ENCODE measurements at places on chromosomes 12 and 14. TPM values are rescaled to one million over a fixed set of nuclear protein-coding genes. Genes with fewer than 3 reads are reported as not detected.

The GALNT6 gene
- not detected for total RNA-seq

The HOXC12 gene
- not detected for total RNA-seq

The SLC10A1 gene
- total RNA-seq, result 0.17 TPM

The FBLN5 gene
- total RNA-seq, result 2.4 TPM

The MARCHF9 gene
- 3.6 TPM for total RNA-seq

The CSRP2 gene
- total RNA-seq, result 3.8 TPM

The TCHP gene
- 26.2 TPM for total RNA-seq

The KRT2 gene
- not detected for total RNA-seq

The WNT5B gene
- 3.3 TPM for total RNA-seq

The NID2 gene
- total RNA-seq, result 66.1 TPM

The GRIP1 gene
- 1.1 TPM for total RNA-seq

The TPH2 gene
- total RNA-seq, result not detected

The DPF3 gene
- not detected for total RNA-seq

The SERPINA5 gene
- total RNA-seq, result not detected

The TMEM52B gene
- total RNA-seq, result not detected

- peak; percentile 19 for DNase-seq
These were observed 44.9 kb downstream of the ATP2B1 start for GRCh38 chr12:89663577-89664357.

DNA sequence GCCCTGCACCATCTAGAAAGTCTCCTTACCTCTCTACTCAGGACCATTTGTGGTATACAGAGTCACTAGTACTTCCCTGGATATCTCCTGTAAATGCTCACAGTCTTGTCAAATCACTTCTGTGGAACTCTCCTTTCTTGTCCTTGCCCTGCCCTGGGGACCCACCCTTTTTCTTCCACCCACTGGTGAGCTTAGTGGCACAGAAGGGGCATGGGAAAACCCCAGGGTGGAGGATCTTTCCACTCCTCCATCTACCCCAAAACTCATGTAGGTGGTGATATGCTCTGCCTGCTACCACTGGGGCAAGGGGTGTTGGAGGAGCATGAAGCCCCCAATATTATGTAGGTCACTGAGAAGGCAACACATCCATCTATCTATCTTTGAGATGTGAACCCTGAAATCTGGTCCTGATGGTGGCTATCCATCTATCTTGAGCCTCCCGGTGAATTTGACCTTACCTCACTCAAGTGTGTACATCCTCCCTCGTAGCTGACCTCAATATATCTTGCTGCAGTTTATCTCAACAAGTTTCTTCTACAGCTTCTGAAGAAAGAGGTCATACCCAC lies 943 bp downstream of the TESPA1 start:
- DNase-seq, result no peak

- DNase-seq, result peak; percentile 59
These were observed 83.2 kb downstream of the ITPK1 start for GRCh38 chr14:93032421-93032936.

GRCh38 chr12:101919447-101919846 lies 42.1 kb downstream of the DRAM1 start:
- no peak for DNase-seq

GRCh38 chr14:99517643-99518381 lies 36.6 kb downstream of the CCNK start:
- DNase-seq, result no peak

GRCh38 chr12:54562750-54563356 lies 13.5 kb downstream of the PDE1B start:
- DNase-seq, result no peak

DNA sequence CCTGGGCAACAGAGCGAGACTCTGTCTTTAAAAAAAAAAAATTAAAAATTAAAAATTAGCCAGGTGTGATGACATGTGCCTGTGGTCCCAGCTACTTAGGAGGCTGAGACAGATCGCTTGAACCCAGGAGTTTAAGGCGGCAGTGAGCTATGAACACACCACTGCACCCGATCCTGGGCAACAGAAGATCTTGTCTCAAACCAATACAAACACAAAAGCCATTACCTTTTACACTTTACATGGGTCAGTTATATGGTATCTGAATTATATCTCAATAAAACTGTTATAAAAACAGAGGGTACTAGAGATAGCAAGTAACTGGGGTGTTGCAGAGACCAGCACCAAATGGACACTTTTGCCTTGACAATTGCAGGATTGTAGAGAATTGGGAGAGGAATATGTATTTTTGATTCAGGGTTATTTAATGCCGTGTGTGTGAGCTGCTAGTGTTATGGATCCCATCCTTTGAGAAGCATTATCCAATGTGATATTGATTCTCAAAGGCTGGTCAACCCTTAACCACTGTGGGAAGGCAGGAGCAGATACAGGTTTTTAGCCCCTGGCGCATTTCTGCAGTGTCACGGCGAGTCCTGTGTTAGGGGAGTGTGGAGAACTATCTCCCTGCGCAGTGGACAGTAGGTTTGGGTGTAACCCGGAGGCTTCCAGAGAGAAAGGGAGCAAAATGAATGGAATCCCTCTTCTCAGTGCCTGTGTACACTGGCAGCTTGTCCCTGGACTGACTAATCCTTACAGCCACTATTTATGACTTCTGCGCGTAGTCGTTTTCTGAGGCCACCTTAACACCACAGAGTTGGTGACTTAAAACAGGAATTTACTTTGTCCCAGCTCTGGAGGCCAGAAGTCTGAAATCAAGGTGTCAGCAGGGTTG lies 4.3 kb downstream of the PSMD9 start:
- no peak for DNase-seq

DNA sequence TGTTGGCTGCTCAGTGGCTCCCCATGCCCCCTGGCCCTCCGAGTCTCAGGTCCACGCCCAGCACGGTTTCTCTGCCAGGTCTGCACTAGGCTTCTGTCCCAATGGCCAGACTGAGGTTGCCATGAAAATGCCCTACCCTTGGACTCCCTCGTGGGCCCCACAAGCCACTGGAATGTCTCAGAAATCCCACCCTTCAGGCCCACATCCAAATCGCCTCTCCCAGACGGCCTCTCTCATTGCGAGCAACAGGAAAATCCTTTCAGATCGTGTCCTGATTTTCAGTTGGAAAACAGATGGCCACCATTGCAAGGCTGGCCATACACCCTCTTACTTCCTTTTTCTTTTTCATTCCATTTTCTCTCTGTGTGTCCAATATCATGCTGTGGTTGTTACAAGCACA lies 77.3 kb downstream of the IRF2BPL start:
- no peak for DNase-seq

DNA sequence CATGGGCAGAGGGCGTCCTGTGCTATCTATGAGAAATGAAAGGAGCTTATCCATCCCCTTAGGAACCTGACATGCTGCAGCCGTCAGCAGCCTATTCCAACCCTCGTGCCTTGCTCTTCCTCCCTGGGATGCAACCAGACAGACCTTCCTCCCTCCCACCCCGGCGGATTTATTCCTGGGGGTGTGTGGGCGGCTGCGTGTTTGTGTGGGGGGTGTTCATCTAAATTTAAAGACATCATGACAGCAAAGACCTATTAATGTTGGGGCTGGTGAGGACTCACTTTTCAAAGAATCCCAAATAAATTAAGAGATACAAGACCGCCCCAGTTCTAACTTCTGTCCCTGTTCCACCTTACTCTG lies 52.0 kb downstream of the WSCD2 start:
- no peak for DNase-seq

DNA sequence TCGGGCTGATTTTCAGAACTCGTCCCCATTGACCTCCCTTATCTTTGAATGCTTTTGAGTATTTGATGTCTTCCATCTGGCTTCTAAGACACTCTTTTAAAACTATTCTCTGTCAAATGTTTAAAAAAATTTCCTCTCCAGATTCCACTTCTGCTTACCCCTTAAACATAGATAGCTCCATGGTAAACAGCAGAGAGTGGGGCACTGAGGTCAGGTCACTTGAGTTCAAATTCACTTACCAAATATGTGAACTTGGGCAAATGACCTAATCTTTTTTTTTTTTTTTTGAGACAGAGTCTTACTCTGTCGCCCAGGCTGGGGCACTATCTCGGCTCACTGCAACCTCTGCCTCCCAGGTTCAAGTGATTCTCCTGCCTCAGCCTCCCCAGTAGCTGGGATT lies 126.8 kb upstream of the CPSF6 start:
- DNase-seq, result no peak

DNA sequence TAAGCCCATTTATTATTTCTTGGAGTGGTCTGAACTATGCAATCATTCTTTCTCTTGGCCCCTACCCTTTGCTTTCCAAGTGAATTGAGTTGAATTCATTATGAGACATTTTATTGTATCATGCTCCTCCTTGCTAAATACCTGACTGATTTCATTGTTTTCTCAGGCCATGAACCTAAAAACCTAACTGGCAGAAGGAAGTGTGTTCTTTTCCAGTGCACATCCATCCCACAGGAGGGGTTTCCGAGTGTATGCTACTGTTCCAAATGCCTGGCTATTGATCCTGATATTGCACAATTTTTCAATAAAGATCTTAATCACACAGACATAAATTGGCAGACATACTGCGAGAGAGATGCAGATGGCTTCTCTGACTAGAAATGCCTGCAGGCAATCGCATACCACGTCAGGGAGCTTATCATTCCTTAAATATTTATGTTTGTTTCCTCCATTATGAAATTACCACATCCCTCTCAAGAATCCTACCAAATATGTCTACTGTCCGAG lies 162.2 kb upstream of the EGLN3 start:
- DNase-seq, result peak; percentile 29

GRCh38 chr14:50260511-50260910 lies 29.1 kb upstream of the SOS2 start:
- DNase-seq, result peak; percentile 26

DNA sequence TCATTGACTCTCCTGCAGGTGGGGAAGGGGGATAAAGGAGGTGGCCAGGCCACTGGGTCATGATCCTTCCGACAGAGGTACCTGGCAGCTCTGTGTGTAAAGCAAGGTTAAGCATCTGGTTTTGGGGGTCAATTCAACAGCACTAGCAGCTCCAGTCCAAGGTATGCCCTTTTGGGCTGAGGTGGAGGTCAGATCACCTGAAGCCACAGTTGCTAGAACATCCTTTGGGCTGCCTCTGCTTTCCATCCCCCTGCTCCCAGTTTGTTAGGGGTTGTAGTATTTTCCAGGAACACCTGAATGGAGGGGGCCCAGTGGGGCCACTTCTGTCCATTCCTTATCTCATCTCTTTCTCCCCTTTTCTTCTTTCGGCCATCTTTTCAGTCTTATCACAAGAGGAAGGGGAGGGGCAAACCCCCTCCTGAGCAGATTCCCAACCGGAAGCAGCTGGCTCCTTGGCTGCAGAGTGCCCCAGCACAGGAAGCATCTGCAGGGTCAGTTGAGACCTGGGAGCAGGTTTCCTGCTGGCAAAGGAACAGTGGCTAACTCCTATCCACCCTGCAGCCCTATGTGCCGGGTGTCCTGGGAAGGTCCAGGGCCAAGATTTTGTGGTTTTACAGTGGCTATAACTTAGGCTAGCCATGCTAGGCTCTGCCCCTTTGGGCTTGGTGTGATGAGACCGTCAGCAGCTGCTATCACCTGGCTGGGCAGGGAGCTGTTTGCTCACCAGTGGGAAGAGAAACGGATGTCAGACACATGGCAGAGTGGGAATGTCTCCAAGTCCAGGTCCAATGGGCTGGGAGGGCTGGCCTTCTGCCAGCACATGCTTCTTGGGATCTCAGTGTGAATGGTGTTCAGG lies 40.2 kb downstream of the SH2B3 start:
- no peak for DNase-seq

DNA sequence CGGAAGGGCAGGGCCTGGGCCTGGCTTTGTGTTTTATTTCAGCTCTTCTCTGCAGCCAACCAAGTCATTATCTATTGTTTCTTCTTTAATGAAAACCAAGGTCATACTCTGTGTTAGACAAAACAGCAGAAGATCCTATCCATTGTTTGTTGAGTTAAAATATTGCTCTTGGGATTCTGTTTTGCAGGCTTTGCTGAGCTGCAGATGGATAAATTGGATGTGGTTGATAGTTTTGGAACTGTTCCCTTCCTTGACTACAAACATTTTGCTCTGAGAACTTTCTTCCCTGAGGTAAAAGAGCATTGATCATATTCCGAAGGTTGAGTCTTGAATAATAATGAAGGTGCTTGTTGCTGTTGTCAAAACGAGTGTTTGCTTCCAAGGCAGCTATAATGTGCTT lies 106.6 kb downstream of the PLXNC1 start:
- no peak for DNase-seq

- no peak for DNase-seq
These were observed 3.4 kb upstream of the PPM1A start for GRCh38 chr14:60245380-60246177.

DNA sequence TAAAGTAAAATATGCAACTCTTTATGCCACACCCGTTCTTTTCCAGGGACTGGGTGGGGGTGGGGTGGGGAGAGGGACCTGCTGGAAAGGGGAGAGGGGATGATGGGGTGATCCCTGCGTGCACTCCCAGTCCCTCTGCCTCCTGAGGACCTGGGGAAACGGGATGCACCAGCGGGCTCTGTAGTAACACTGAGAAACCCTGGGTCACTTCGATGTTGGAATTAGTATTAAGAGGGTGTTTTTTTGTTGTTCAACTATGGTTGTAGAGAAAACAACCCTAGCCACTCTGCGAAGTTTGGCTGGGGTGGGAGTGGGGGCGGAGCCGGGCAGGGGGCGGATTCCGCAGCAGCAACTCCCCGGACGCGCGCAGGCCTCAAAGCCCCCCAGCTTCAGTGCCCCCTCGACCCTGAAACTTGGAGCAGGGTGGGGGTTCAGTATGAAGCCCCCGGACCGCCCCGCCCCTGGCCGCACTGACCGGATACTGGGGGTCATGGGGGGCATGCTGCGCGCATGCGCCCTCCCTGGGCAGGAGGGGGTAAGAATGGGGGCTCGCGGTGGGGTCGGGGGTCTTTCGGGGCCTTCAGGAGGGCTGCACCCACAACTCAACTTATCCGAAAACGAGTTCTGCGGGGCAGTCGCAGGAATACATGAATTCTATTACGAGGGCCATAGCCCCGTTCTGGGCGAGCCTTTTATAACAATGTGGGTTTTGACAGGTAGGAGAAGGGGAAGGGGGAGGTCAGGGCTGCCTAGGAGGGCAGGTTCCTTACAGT lies 1.3 kb upstream of the ARHGEF25 start:
- DNase-seq, result no peak

DNA sequence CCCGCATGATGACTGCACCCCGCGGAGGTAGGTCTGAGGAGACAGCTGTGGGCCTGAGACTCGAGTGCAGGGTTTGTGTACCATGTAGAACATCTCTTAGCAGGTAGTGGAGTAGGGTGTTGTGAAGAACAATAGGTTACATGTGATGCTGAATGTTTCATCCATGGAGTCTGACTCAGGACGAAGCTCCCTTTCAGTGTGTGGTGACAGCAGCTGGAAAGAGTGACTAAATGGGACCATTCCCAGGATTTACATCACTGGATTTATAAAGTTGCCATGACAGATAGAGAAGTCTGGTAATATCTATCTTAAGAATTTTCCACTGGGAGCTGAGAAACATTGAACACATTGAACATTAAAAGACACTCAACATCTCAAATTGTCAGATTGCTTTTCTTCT lies 259.6 kb upstream of the RGS6 start:
- DNase-seq, result no peak

- DNase-seq, result no peak
These were observed 113.9 kb downstream of the NDUFA12 start for GRCh38 chr12:94889445-94890210.

GRCh38 chr14:89564286-89564957 lies 147.4 kb upstream of the FOXN3 start:
- no peak for DNase-seq

- no peak for DNase-seq
These were observed 1.7 kb downstream of the LMBR1L start for GRCh38 chr12:49108958-49109404.

GRCh38 chr12:57135527-57136326 lies 7.4 kb downstream of the LRP1 start:
- no peak for DNase-seq

GRCh38 chr14:94819531-94819930 lies 49.6 kb upstream of the GSC start:
- no peak for DNase-seq
